ENCODE measurements at places on chromosomes 6 and 20. TPM values are rescaled to one million over a fixed set of nuclear protein-coding genes. Genes with fewer than 3 reads are reported as not detected.

Gene SERPINB6
- 64.8 TPM for total RNA-seq

Gene DEFB132
- total RNA-seq = not detected

Gene POU3F2
- total RNA-seq = not detected

Gene SNAP25
- total RNA-seq = not detected

Gene LAMA2
- 0.24 TPM for total RNA-seq

Gene KCNK15
- not detected for total RNA-seq

Gene ARFGEF3
- total RNA-seq = 8.3 TPM

Gene DLGAP4
- 11.9 TPM for total RNA-seq

Gene CGAS
- 9.2 TPM for total RNA-seq

Gene GRM1
- not detected for total RNA-seq

Gene CAGE1
- total RNA-seq = not detected

Gene VTA1
- total RNA-seq = 48.4 TPM

Gene C6orf52
- 0.96 TPM for total RNA-seq

Gene DYNLT2
- total RNA-seq = 0.72 TPM

Gene TCP11
- not detected for total RNA-seq

Gene NT5E
- 84.3 TPM for total RNA-seq

Gene MAN1A1
- total RNA-seq = 17.4 TPM

Gene TNFRSF6B
- total RNA-seq = 7.5 TPM

Gene KHDC1L
- not detected for total RNA-seq

Gene SLC22A1
- total RNA-seq = not detected

Gene MUCL3
- not detected for total RNA-seq

Gene STMND1
- total RNA-seq = not detected

Gene REM1
- total RNA-seq = not detected

Gene OR12D3
- total RNA-seq = not detected

Gene GPLD1
- total RNA-seq = 0.21 TPM

Gene TRERF1
- total RNA-seq = 0.96 TPM

Gene ACTL10
- 2.7 TPM for total RNA-seq

Gene RING1
- 24.5 TPM for total RNA-seq

Gene HAO1
- not detected for total RNA-seq

Gene RSPH3
- 10.0 TPM for total RNA-seq

Gene SLC22A7
- total RNA-seq = not detected

Gene GATA5
- total RNA-seq = not detected

Gene ZSCAN26
- 8.7 TPM for total RNA-seq

Gene TCF15
- total RNA-seq = not detected
